ENCODE measurements at places on chromosomes 2 and 18.

DNA sequence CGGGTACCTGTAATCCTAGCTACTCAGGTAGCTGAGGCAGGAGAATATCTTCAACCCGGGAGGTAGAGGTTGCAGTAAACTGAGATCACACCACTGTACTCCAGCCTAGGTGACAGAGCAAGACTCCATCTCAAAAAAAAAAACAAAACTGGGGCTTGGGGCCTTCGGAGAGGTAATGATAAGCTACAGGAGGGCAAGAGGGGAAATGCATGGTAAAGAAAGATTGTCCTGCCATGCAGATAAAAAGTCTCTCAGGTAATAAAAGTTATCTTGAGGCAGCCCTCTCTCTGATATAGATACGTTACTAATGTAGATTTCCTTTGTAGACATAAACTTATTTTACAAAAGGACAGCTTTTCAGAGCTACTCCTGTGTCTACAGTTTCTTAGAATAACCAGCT, 3.7 kb upstream of the RAB1A start:
- no peak for DNase-seq

DNA sequence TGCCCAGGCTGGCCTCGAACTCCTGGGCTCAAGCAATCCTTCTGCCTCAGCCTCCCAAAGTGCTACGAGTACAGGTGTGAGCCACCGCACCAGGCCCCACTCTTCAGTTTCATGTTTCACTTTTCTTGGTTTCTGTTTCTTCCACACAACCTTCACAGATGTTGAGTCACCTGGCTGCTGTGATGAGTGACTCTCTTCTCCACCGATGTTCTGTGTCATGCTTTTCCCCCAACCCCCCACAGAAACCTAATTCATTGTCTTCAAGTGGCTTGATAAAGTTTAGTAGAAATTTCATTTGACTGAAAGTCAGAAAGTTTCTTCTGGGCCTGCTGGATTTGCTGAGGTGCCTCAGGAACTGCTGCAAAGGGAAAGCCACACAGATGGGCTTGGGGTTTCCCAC, 78.5 kb downstream of the SPHKAP start:
- DNase-seq, result no peak

GRCh38 chr2:111634050-111634794, 249.8 kb downstream of the ANAPC1 start:
- peak; percentile 15 for DNase-seq

DNA sequence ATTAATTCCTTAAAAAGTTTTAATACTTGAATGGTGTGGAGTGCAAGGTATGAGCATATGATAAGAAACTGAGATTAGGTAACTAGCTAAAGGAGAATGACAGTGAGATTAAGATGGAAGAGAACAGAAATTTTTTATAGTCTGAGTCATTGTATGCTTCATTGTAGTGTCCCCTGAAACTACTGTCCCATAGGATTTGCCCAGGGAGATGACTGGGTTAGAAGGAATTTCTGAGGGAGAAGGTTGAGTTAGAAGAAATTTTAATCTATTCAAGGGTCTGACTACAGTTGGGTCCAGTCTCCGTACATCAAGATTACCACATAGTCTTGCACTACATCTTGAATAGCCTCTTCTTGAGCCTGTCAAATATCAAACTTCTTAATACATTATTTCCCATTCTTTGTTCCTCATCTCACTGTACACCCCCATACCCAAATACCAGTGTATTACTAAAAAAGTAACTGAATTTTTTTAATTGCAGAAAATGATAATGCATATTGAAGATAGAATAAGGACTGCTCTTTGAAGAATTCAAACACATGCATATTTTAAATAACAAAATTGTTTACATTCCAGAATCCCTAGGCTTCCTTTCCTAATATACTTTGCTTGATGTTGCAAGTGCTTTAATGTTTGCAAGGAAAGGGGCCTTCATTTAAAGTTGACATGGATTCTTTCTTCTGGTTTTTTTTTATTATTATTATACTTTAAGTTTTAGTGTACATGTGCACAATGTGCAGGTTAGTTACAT, 314.3 kb upstream of the COL3A1 start:
- no peak for DNase-seq

DNA sequence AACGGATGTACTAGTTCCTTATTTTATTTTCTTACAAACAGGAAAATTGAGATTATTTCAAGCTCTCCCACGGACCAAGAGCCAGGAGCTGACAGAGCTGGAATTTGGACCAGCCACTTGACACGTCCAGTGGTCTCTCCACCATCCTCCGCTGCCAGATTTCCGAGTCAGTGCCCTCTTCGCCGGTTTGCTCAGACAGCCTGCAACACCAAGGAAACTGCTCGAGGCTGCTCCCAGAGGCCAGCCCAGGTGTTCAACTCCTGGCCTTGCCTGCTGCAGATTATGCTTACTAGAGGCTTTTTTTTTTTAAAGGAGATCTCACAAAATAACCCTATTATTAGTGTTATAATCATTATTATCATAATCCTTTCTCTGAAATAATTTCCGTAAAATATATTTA, 779.8 kb downstream of the RNF144A start:
- no peak for DNase-seq

DNA sequence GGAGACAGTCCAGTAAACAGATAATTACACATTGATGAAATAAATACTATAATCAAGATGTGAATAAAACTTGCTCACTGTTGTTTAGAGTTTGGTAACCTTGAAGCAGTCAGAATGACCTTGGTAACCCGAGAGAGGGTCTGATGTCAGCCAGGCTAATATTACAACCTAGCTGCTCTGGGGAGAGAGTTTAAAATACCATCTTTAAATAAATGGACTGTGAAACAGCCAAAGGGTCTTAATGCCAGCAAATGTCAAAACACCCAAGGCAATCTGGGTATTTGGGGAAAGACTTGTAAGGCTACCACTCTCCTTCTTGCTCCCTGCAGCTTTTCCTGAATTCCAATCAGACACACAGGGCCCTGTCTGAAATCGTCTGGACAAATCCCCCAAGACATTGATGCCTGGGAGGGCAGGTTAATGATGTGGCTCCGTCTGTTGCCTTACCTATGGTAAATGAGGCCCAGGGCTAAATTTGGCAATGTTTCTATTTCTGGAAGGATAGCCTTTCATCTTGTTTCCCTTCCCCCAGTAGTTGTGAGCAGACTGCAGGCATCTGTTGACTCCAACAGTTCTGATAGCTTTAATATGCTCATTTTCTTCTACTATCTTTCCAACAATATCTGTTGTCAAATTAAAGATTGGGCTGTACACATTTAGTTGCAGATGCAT, 43.0 kb upstream of the ITGB6 start:
- DNase-seq, result no peak

DNA sequence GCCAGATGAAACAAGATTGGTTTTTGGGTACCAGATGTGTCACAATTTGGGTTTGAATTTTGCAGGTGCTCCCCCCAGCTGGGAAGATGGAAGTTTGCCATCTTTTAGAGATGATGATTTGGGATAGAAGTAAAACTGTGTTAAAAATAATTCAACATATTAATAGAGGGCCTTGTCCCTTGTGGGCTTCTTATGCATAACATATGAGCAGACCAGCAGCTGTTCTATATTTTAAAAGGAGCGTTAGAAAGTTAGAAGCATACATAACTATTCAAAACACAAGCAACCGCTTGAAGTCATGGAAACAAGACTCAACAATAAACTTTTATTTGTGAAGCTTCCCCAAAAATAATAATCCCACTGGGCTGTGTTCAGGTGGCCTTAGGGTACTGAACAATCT, 62.8 kb downstream of the EFEMP1 start:
- DNase-seq, result no peak

- no peak for DNase-seq
Observed at GRCh38 chr2:65686928-65687521, 254.6 kb upstream of the SPRED2 start.

DNA sequence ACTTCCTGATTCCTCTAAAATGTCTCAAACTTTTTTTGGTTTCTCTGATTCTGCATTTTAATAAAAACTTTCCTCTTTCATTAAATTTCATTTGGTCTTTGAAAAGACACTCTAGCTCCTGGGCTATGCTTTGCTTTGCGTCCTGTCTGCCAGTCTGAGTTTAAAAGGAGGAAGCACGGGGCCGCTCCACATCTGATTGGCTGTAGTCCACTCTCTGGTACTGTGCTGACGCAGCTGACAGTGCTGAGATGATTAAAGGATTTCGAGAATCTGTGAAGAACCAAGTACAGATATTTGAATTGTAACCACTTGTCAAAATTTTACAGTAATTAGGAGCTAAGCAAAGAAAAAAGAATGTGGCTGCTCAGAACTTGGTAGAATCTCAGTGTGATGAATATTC, 199.6 kb upstream of the HNMT start:
- no peak for DNase-seq

DNA sequence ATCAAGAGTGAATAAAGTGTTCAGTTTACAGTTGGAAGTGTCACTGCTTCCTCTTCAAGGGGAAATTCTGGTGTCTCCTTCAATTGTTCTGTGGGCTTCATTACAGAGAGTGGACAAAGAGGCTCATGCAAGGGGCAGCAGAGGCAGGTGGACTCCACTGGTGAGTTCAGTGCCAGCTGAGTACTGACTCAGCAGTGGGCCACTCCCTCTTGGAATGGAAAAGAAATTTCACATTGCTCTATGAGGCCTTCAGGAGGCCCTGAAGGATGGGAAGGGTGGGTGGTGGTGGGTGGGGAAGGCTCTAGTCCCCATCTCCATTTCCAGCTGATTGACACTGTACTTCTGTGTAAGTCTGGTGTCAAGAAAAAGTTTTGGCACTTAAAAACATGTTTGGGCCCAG, 66.4 kb downstream of the PRELID3A start:
- no peak for DNase-seq

- DNase-seq, result no peak
Observed at GRCh38 chr18:3669376-3669775, 219.4 kb downstream of the TGIF1 start.

- no peak for DNase-seq
Observed at GRCh38 chr18:79801641-79802040, 3.9 kb downstream of the KCNG2 start.

DNA sequence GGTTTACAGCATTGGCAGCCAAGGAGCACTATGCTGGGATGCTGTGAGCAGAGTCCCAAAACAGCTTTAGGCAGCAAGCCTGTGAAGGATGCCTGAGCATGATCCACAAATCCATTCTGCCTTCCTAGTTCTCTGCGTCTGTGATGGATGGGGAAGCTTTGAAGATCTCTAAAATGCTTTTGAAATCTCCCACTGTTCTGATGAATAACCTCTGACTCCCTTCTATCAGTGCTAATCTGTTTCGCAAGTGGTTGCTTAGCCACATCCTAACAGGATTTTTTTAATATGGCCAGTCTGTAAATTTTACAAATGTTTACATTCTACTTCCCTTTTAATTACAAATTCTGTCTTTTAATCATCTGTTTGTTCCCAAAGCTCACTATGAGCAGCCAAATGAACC, 319.2 kb downstream of the GULP1 start:
- no peak for DNase-seq

DNA sequence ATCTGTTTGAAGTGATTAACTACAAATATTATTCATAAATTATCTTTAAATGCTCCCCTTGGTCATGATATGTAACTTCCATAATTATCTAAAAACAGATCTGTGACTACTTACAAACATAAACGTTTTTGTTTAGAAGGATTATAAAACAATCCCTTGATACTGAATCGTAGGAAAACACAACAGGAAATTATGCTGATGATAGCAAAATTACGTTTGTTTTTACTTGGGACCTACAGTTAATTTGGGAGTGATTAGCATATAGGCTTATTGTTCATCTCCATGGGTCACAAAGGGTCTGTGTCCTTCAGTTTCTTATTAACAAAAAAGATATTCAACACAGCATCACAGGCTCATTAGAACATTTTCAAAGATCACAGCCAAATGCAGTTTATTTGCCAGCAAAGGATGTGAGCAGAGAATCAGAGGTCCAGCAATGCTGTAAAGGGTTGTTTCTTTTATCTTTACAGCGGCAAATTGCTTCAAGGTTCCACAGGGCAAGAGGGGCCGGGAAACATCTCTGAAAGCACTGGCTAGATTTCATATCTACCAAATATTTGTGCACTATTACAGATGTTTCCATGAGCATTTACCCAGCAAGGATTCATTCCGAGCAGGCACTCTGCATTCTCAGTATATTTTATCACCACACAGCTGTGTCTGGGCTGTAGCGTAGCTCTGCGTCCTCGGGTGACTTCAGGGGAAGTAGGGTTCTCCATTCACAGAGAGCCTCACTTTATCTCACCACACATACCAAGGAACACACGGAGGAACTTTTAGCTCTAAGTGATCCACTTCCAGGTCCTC, 4.1 kb downstream of the CCDC195 start:
- DNase-seq, result no peak

DNA sequence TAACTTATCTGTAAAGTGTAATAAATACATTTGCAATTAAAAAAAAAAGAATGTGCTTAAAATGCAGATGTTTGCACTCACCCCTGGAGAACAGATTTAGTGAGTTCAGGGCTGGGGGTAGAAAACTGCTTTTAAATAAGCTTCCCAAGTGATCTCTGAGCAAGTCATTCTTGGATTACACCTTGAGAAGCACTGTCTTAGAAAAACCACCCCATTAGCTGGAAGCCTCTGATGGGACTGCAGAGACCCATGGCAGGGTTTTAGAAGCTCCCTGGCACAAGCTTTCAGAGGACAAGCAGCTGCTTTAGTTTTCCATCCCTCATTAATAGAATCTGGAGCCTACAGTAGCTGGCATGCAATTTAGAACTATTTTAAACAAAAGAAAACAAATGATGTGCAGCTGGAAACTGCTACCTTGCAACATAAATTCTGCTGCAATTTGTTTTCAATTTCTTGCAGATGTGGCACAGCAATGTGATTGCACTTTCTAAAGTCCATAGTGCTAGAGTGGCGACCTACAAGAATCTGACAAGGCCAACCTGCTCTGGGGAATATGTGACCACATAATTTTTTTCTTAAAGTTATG, 141.5 kb downstream of the CDC42EP3 start:
- no peak for DNase-seq

GRCh38 chr2:67876176-67876575, 186.6 kb downstream of the C1D start:
- no peak for DNase-seq

- DNase-seq, result no peak
Observed at GRCh38 chr2:188620916-188621315, 329.2 kb downstream of the GULP1 start.

DNA sequence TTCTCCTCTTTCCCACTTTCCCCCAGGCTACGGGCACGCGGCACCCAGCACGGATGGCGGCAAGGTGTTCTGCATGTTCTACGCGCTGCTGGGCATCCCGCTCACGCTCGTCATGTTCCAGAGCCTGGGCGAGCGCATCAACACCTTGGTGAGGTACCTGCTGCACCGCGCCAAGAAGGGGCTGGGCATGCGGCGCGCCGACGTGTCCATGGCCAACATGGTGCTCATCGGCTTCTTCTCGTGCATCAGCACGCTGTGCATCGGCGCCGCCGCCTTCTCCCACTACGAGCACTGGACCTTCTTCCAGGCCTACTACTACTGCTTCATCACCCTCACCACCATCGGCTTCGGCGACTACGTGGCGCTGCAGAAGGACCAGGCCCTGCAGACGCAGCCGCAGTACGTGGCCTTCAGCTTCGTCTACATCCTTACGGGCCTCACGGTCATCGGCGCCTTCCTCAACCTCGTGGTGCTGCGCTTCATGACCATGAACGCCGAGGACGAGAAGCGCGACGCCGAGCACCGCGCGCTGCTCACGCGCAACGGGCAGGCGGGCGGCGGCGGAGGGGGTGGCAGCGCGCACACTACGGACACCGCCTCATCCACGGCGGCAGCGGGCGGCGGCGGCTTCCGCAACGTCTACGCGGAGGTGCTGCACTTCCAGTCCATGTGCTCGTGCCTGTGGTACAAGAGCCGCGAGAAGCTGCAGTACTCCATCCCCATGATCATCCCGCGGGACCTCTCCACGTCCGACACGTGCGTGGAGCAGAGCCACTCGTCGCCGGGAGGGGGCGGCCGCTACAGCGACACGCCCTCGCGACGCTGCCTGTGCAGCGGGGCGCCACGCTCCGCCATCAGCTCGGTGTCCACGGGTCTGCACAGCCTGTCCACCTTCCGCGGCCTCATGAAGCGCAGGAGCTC, 35.4 kb downstream of the KCNK3 start:
- DNase-seq, result no peak
